ENCODE measurements at places on chromosomes 1 and 21. TPM values are rescaled to one million over a fixed set of nuclear protein-coding genes. Genes with fewer than 3 reads are reported as not detected.

PTGS2 gene
- 6.2 TPM for polyA plus RNA-seq

DNA sequence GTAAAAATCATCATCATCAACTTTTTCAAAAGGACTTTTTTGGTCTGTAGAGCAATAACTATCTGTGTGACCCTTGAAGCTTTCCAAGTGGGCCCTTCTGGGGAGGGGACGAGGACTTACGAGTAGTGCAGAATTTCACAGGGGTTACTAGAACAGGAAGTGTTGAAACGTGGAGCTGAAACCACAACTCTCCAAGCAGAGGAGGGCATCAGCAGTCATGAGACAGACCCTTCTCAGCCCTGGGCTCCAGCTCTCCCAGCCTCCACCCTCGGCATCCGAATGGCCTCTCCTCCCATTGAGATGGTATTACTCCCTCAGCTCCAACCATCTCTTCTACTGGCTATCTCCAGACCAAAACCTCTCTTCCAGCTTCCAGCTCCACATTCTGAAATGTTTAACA is 3.6 kb downstream of the FAM89A start:
- DNase-seq = no peak

DNA sequence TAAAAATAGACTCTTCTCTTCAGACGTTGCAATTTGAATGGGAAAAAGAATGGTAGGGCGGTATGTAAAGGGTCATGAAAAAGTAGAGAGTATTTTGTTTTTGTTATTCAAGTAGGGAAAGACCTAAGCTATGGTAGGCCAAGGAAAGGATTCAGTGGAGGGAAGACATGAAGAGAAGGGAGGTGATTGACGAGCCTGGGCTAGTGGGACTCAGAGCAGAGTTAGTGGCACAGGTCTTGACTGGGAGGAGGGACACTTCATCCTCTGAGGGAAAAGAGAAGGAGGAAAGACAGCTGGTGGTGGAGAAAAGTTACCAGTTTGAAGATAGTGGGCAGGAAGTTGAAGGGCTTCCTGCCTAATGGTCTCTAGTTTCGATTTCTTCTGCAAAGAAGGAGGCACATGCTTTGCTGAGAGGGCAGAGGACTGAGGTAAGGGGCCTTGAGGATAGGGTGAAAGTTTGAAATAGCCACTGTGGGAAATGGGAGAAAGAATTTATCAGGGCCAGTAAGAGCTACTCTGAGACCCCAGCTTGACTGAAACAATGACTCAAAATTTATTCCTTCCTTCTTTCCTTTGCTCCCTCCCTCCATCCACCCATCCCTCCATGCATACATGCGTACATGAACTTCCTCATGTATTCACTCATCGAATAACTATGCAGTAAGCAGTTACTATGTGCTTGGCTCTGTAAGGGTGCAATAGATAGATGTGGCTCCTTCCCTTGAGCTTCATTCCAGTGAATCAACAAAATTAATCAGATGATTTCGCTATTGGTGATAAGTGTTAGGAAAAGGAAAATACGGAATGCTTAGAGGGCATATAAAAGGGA is 4.2 kb downstream of the CD48 start:
- no peak for DNase-seq

- DNase-seq = peak; percentile 90
Measured at GRCh38 chr1:235067396-235068157, 61.1 kb downstream of the TOMM20 start.

TSTD1 gene
- 101 TPM for polyA plus RNA-seq

- no peak for DNase-seq
Measured at GRCh38 chr1:151892190-151892589, 17.1 kb downstream of the THEM4 start.

- peak; percentile 46 for DNase-seq
Measured at GRCh38 chr1:2451741-2452140, 24.3 kb upstream of the PLCH2 start.

PPFIA4 gene
- polyA plus RNA-seq = 5.2 TPM

GRCh38 chr1:221761354-221762002 is 19.6 kb upstream of the DUSP10 start:
- DNase-seq = no peak

C1orf87 gene
- not detected for polyA plus RNA-seq

DNA sequence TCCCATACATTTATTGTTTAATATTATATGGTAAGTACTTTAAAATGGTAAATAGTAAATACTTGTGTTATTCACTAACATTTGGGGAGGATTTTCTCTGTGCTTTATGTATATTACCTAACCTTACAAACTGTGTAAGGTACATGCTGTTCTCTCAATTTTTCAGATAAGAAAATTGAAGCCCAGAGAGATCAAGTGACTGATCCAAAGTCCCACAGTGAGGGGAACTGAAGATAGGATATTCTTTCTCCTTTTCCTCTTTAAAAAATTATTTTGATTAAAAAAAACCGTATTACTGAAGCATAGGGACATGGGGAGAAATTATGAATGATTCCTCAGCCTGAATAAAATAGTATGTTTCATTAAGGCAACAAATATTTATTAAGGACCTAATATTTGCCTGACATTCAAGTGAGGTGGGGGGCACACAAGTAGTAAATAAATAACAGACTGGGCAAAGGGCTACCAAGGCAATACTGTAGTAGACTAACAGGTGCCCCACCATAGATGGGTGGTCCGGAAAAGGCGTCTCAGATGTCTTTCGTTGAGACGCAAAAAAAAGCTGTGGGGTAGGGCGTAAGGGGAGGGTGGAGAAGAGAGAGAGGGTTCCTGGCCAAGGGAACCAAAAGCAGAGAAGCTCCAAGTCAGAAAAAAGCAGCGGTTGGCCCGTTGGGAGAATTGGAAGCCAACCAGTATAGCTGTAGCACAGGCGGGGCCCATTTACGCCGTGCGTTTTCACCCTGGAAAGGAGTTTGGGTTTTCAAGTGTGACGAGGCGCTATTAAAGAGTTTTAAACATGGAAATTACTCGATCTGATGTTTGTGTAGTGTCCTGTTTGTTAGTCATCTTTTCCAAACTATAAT is 944 bp upstream of the AGO3 start:
- DNase-seq = peak; percentile 65

GJA4 gene
- polyA plus RNA-seq = 3.7 TPM

DNA sequence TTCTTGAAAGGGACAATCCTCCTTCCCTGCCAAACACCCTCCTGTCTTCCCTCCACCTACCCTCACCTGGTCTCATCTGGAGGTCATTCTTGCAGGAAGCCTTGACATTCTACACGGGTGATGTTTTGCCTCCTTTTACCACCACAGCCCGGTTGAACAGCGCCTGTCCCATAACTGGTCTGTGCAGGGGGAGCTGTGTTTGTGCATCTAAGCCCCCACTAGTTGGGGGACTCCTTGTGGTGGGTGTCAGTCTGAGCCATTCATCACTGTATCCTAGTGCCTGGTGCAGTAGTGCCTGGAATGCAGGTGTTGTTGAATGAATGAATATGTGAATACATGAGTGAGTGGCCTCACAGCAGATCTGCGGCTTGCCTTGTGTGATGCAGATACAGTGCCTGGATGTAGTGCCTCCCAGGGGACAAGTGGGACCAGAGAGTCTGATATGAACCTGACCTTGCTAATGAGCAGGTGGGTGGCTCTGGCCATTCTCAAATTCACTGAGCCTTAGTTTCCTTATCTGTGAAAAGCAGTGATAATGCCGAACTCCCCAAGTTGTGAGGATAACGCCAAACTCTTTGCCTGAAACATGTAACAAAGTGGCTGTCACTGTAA is 79.8 kb downstream of the OMA1 start:
- DNase-seq = no peak

RAB4A gene
- 54.3 TPM for polyA plus RNA-seq

DEPDC1 gene
- 2.1 TPM for polyA plus RNA-seq

GRCh38 chr1:223150443-223150842 is 7.4 kb upstream of the TLR5 start:
- DNase-seq = no peak

DNA sequence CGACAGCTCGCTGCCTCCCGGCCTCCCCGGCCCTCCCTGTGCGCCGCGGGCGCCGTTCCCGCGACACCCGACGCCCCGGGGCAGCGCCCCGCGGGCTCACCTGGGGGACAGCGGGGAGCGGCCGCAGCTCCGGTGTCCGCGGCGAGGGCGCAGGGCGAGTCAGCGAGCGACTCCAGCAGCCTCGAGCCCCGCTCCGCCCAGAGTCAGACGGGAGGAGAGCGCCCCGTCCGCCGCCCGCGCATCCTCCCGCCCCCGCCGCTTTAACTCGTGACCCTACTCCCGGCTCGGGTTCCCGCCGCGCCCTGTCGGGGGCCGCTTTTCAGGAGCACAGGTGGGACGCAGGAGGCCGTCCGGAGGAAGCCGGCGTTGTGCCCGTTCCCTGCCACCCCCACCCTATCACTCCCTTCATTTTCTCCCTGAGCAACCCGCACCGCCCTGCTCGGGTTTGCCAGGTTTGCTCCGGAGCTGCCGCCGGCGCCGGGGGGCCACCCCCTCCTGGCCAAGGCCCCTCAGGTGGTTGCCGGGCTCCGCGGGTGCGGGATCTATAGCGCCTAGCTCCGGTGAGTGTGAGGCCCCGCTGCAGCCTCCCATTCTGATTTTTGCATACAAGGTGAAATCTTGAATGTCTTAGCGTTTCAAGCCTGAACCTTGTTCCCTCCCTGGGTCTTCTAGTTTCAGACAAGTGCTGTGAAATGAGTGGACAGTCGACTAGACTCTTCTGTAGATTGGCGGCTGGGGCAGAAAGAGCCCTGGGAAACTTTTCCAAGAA is at the start of gene MCOLN3:
Gene MCOLN3 (minus strand): TSS at position 205 of the 769 bp plus-strand sequence. CDS start 3,140 bp downstream, outside the sequence.
- DNase-seq = peak; percentile 75

DNA sequence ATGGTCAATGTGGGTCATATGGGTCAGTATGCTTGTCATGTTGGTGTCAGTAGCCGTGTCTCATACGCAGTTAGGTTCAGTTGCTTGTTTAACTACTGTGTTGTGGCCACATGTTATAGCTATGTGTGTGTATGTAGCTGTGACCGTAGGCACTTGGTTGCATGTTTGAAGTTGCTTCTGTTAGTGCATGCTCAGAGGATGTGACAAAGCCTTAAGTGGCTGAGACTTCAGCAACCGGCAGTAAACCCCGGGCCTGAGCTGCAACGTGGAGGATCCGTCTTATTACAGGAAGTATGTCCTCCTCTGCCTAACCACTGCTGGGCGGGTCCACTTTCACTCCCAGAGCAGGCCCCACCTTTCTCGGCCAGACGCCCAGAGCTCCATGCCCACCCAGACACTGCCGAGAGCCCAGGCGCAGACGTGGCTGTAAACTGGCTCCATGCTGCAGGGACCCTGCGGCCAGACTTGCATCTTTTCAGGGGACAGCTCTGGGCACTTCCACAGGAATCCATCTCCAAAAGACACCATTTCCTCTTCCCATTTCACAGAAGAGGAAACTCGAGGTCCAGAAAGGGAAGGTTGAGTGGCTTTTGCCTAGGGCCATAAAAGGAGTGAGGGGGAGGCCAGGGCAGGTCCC is 2.2 kb downstream of the TCEA3 start:
- peak; percentile 80 for DNase-seq

ST6GALNAC5 gene
- 3.7 TPM for polyA plus RNA-seq

MYOCOS gene
- polyA plus RNA-seq = not detected

BMP8A gene
- polyA plus RNA-seq = 0.91 TPM

DNA sequence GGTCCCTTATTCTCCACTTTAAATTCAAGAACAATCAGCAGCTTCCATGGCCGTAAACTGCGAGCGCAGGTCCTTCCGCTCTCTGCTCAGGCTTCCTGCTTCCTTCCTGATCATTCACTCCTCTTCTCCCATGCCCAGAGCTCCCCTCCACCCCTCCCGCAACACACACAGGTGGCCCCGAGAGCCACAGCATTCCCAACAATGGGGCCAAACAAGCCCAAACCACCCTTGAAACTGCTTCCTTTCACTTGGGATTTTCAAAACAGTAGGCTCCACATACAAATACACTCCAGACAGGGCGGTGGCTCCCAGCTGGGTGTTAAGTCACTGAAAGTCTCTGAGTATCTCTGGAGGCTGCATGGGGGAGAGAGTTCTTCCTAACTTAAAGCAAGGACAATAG is 11.4 kb downstream of the FAM89A start:
- no peak for DNase-seq

KCNA2 gene
- not detected for polyA plus RNA-seq

- DNase-seq = no peak
Measured at GRCh38 chr1:169933984-169934725, 40.5 kb upstream of the SCYL3 start.

DNA sequence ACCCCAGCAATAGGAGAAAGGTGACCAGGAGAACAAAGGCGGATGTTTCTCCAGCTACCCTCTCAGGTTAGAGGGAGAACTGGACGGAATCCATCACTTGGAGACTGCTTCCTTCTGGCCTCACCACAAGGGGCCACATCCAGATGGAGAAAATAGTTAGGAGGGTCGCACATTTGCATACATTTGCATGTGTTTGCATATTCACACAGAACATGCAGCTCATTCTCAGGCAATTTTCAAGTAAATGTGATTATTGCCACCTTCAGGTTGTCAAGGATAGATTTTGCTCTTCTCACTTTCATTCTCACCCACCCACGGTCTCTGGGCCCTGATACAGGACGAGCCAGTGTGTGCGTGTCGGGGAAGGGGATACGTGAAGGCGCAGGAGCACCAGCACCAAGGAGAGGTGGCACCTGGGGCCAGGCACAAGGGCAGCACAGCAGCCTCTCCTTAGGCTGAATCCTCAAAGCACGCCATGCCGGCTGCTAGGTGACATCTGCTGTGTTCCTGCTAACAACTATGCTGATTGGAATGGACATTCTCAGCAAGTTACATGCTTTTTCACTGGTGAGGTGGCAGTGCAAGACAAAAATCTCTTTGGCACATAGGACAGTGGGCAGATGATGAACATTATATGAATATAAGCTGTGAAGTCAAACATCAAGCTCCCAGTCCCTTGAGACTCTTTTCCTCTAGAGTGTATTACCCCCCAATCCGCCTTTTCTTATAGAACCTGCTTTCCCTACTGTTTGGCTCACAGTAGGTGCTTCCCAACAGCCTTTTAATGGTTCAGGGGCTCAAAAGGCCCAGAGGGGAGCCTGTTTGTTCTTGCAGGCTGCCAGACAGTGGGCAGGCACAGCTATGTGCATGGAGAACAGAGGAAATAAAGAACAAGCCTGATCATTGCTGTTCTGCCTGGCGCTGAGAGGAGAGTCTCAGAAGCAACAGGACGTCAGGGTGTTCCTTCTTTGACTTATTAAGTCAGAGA is 14.3 kb downstream of the ACKR1 start:
- DNase-seq = no peak

- DNase-seq = no peak
Measured at GRCh38 chr21:32136546-32136945, 142.3 kb downstream of the MIS18A start.

GRCh38 chr1:157157501-157158190 is 19.5 kb upstream of the ETV3 start:
- no peak for DNase-seq

GRCh38 chr1:115238336-115239147 is 99.5 kb downstream of the NGF start:
- DNase-seq = no peak

DNA sequence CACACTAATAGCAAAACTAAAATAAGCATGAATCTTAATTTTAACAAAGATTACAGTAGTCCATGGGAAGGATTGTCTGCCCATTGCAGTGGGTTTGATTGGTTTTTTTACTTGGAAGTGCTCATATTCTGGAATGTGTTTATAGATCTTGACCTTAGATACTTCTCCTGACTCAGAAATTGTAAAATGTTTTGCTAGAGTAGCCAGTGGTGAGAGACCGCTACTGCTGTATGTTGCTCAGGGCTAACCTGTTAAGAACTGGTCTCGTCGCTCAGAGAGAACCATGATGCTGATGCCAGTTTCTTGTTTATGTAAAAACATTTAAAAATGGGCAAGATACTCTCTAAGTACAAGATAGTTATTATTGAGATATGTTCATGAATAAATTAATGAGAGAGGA is 99.9 kb downstream of the ROR1 start:
- DNase-seq = no peak

- no peak for DNase-seq
Measured at GRCh38 chr1:12513181-12513580, 104.8 kb downstream of the DHRS3 start.

- DNase-seq = no peak
Measured at GRCh38 chr1:2206813-2207487, 12.4 kb upstream of the FAAP20 start.

CASQ2 gene
- not detected for polyA plus RNA-seq

Measured in hepatocyte (in vitro differentiated cells).